Activated T-cell treated with anti-CD3 and anti-CD28 coated beads, Interleukin-2, amount 50 U/mL, for 4 hours (primary cell): ENCODE measurements at places on chromosomes 6 and 20.

DNA sequence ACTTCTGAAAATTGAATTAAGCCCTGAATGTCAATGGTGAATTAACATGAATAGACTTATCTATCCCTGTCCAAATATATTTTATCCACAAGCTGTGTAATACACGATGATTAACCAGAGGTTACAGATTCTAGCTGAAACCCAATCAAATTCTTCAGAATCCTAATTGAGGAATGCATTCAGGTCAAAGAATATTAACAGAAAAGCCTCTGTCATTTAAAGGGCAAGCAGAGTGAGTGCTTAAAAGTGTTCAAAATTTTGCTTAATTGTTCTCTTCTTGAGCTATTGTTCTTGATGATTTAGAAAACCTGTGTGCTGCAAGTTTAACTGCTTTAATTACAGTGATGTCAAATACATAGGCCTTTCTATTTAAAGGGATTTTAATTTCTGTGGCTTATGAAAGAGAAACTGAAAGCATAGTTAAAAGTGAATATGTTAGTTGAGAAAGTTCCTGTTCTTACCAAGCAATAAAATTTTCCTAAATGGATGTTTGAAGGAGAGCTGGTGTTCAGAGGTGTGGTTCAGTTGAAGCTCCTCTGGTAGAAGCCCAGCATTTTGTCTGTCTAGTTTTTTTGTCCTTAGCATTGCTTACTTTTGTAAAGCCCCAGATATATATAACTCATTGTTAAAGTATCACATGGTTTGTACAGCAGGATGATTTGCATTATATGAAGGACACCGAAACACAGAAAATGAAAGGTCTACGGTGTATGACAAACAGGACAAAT is 466.3 kb upstream of the PLCB4 start:
- no peak for DNase-seq

GRCh38 chr20:58649288-58650180 is 1.5 kb upstream of the STX16 start:
- DNase-seq: peak; percentile 32

DNA sequence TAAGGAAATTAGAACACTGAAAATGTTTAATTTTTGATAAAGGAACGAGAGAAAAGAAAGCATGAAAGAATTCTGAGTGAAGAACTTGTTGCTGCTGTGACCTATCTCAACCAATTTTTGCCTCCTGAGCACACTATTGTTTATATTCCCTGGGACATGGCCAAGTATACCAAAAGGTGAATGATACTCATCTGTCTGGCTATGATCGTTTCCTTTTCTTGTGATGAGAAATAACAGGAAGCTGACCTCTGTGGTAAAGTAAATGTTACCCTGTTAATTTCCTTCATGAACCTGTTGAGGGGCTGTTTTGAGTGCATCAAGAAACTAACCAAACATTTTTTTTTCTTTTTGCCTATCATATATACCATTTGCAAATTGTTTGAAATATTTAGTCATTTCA is 69.1 kb downstream of the FIG4 start:
- DNase-seq: no peak

DNA sequence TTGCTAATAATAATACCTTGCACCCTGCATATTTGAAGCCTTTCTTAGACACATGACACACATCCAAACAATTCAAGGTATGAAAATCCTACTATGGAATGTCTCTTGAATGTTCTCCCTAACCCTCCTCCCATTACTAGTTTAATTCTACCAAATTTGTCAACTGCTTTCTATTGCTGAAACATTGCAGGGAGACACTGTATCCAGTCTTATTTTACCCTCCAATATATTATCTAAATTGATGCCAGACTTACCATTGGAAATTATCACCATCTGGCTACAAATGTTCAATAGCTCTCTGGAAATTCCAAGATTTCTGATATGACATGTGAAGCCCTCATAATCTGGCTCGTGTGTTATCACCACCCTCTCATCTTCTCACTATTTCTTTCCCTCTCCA is 1027.3 kb upstream of the CITED2 start:
- DNase-seq: no peak

- no peak for DNase-seq
Observed at GRCh38 chr20:8155812-8156211, 23.7 kb downstream of the PLCB1 start.

DNA sequence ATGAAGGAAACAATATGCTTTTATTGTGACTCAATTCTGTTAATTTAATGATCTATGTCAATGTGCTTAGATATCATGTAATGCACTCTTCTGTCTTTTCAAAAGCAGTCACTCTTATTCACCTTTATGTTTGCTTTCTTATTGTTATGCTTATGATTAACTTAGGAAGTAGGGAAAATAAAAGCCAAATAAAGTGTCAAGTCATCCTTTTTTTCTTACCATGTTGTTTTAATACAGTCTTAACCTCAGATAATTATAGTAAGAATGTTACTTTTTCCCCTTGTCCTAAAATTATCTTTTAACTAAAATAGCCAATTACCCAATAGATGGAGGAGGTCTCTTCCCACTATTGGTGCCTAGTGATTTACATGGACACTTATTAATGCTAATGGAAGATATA is 72.6 kb downstream of the TFAP2B start:
- no peak for DNase-seq

- no peak for DNase-seq
Observed at GRCh38 chr20:17300113-17300512, 73.3 kb downstream of the PCSK2 start.

DNA sequence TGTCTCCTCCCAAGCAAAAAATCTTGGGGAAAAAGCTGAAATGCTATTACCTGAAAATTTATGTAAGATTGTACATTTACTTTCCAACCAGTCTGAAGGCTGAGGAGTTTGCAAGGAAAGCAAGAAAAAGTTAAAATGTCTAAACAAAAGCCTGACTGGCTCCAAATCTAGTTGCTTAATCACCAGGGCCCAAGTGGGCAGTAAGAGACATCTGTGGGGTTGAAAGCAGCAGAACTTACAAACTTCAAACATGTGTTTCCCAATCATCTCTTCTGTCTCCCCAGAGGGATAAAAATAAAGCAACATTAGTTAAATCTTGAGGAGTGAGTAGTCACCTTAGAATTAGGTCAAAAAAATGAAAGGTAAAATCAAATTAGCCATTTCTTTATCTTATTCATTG is 98.6 kb downstream of the OGFRL1 start:
- no peak for DNase-seq

DNA sequence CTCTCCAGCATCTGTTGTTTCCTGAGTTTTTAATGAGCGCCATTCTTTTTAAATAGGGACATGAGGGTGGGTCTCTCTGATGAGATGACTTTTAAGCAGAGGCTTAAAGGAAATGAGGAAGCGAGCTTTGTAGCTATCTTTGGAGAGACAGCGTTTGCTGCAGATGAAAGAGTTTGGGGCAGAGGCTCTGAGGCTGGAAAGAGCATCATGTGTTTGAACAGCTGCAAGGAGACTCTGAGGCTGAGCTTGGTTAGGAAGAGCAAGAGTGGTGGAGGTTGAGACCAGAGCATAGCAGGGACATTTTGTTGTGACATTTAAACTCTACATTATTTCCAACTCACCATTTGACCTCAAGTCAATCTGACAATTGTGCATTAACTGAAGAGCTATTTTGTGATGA is 38.3 kb upstream of the TMX4 start:
- no peak for DNase-seq

DNA sequence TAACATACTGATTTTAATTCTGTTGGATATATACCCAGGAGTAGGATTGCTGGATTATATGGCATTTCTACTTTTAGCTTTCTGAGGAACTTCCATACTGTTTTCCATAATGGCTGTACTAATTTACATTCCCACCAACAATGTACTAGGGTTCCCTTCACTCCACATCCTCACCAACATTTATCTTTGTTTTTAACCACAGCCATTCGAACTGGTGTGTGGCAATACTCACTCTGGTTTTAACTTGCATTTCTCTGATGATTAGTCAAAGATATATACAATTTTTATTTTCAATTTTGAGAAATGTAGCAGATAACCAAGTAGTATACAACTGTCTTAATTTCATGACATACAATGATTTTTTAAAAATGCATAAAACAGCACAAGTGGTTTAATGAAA is 30.3 kb upstream of the ADGRG6 start:
- no peak for DNase-seq

GRCh38 chr20:64254571-64255360 is 782 bp upstream of the PCMTD2 start:
- DNase-seq: no peak

GRCh38 chr6:35043381-35044130 is 97.6 kb downstream of the TCP11 start:
- no peak for DNase-seq

DNA sequence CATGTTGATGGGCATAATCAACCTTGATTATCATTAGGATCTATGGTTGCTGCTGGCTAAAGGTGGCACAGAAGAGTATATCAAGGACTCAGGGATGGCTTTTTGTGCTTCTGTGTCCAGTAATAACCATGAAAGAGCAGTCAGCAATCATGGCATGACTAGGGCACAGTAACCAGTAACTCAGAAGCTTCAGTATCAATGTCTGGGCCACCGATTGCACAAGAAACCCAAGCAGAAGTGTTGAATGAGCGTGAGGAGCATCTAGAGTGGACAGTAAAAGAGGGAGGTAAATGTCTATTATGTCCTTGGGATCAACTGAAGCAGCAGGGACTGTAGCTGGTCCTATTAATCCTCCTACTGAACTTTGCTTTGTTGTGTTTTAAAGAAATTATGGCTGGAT is 81.5 kb upstream of the F13A1 start:
- no peak for DNase-seq

GRCh38 chr20:25360631-25361286 is 29.9 kb downstream of the ABHD12 start:
- DNase-seq: no peak
